Stimulated activated CD8-positive, alpha-beta memory T cell treated with anti-CD3 and anti-CD28 coated beads, Interleukin-2, amount 100 ng/mL, for 1 hour (primary cell): ENCODE measurements at places on chromosomes 7 and 10.

DNA sequence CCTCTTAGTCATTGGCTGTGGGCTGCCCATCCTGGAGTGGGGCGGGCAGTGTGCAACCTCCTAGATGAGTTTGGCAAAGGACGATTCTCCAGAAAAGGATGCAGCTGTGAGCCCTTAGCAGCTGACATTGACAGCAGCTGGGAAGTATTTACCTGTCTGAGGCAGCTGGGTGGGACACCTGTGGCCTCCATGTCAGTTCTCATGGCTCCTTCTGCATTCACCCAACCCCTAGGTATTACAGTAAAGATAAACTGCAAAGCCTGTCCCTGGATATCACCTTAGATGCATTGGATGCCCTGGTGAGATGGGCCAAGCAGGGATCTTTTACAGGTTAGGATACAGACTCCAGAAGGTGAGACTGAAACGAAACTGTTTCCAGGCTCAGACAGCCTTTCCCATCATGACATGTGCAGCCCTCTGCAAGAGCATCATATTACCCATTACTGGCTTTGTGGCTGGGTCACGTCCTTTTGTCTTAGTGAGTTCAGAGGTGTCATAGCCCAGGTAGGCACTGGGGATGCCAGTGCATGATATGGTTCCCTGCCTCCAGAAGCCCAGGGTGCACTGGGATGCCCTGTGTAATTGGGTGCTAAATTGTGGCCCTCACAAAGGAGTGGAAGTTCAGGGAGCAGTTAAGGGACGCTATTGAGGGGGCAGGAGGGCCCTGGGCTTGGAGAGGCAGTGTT, 28.9 kb downstream of the MINDY4 start:
- no peak for DNase-seq

DNA sequence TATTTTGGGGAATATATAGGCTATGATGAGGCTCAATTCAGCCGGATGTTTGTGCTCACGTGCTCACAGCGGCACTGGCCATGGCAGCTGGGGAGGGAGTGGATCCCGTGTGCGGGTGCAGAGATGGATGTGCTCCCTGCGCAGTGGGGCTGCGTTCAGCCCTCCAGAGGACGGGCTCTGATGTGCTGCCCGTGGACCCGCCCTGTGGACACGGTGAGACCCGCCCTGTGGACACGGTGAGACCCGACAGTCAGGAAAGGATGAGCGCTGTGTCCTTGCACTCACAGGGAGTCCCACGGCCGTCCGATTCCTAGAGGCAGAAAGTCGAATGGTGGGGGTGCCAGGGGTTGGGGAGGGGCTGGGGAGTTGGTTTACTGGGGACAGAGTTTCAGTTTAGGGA, 89.0 kb downstream of the DNAJB6 start:
- DNase-seq: no peak

- DNase-seq: no peak
These were observed 360.7 kb upstream of the MYO3A start for GRCh38 chr10:25573316-25573715.

GRCh38 chr7:101299511-101300464, 21.8 kb downstream of the IFT22 start:
- no peak for DNase-seq

- DNase-seq: no peak
These were observed 216.7 kb upstream of the KLF14 start for GRCh38 chr7:130950741-130951140.

DNA sequence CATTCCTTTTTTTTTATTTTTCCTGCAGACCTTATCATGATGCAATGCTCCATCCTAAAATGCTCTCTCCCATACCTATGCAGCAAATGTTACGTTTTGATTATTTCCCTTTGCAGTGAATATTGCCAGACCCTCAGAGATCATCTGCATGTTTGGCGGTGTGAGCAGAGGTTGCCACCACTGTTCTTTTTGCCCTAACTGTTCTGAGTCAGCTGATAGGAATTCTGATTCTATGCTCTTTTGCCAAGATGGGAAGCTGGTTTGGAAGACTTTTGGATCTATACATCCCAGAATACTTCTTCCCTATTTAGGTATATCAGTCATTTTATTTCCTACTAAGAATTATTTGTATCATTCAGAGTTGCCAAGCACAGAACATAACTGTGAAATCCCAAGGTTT, 130.5 kb downstream of the KLF6 start:
- no peak for DNase-seq
